Kidney capillary endothelial cell (primary cell): ENCODE measurements at places on chromosomes 7 and 10.

- DNase-seq = no peak
These were observed 1120.0 kb downstream of the SORCS1 start for GRCh38 chr10:106044503-106044902.

- DNase-seq = no peak
These were observed 286.6 kb downstream of the BMPER start for GRCh38 chr7:34191771-34192479.

GRCh38 chr7:22435720-22436119, 64.3 kb downstream of the STEAP1B start:
- no peak for DNase-seq

GRCh38 chr10:133139551-133140065, 20.4 kb upstream of the KNDC1 start:
- DNase-seq = no peak

GRCh38 chr10:16612115-16612980, 90.7 kb upstream of the C1QL3 start:
- DNase-seq = peak; percentile 36

- DNase-seq = no peak
These were observed 549.4 kb downstream of the SORCS1 start for GRCh38 chr10:106615081-106615480.

DNA sequence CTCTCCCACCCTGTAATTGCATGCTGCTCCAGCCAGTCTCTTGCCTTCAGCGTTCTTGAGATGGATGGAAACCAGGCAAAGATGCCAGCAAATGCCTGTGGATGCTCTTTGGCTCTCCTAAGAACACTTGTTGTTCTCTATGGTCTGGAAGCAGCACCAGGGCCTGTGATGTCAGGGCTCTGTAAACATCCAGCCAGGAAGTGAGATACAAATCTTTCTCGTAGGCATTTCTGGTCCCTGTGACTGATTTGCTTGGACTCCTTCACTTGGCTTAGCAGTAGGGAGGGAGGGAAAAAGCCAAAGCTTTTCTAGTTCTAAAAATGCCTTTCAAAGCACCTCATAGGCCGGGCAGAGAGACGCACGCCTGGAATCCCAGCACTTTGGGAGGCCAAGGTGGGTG, 201.3 kb downstream of the REEP3 start:
- peak; percentile 44 for DNase-seq

DNA sequence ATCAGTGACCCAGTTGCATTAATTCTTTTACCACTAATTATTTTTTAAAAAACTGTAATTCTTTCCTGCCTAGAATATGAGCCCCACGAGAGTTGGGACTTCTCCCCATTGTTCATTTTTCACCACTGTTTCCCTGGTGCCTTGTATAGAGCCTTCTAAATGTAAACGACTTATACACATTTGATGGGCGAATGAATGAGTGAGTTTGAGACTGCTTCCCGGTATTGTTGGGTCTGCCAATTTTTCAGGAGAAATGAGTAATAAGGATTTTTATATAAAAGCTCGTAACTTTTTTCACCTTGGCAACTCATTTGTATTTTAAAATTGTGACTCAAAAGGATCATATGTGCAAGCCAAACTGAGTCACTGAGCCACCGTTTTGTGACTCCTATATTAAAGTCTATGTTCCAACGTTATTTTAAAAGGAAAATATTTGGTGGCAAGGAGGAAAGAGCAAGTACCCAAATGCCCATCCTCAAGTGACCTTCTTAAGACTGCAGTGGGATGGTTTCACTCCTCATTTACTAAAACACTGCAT, 621.3 kb downstream of the KCNMA1 start:
- DNase-seq = no peak

DNA sequence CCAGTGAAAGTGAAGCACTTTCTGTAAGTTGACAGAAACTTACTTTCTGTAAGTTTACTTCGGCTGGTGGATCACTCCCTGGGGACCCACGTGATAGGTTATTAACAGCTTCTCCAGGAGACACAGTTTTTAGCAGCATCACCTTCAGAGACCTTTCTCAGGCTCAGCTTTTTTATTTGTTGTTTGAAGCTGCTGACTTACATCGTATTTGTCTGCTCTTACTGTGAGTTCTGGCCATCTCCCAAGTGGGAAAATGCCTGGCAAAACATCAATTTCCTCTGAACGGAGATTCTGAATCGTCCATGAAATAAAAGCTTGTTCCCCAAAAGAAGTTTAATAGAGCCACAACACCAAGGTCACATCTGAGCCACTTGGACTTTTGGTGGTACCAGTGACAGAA, 178.7 kb upstream of the PODXL start:
- no peak for DNase-seq

- no peak for DNase-seq
These were observed 68.3 kb downstream of the MLLT10 start for GRCh38 chr10:21602313-21602712.

GRCh38 chr10:86871563-86872183, 85.7 kb downstream of the MMRN2 start:
- no peak for DNase-seq

- DNase-seq = no peak
These were observed 74.4 kb upstream of the PPP1R3C start for GRCh38 chr10:91707236-91707635.
